HS-27A (cell line): ENCODE measurements at places on chromosomes 7 and 10.

- no peak for DNase-seq
These were observed 134.7 kb downstream of the MAD1L1 start for GRCh38 chr7:2098056-2098455.

DNA sequence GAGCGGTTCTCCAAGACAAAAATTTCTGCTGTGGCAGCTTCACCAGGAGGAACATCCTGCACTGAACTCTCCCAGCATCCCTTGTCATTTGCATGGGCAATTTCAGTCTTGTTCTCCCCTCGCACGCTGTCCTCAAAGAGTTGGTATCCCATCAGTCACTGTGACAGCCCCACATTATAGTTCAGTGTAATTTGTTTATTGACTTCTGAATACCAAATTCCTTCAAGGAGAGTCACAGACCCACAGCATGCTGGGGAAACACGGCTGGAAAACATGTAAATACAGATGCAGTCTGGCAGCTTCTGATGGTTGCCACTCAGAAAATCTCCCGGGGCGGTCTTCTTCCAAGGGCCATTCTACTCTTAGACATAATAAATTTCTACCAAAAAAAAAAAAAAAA lies 151.0 kb upstream of the NEBL start:
- no peak for DNase-seq

DNA sequence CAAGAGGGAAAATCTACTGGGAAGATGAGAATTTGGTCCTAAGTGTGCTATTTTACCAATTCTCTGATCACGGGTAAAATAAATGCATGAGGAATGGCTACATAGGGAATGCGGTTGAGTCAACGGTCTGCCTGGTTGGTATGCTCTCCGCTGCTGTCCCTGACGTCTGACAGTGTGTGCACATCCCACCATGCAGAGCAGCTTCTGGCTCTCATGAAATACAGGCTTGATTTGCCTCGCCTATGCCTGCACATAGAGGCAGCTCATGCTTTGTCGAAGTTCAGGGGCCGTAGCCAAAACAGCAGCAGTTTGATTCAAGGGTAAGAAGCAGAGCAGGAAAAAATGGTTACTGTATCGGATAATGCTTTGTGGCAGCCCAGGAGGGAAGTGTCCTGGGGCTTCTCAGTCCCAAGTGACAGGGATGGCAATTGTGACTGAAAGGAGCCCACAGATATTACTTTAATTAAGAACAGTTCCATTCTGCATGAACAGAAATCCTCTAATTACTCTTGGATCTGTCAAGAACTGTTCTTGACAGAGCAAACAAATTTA lies 268.4 kb upstream of the SLC26A5 start:
- no peak for DNase-seq

DNA sequence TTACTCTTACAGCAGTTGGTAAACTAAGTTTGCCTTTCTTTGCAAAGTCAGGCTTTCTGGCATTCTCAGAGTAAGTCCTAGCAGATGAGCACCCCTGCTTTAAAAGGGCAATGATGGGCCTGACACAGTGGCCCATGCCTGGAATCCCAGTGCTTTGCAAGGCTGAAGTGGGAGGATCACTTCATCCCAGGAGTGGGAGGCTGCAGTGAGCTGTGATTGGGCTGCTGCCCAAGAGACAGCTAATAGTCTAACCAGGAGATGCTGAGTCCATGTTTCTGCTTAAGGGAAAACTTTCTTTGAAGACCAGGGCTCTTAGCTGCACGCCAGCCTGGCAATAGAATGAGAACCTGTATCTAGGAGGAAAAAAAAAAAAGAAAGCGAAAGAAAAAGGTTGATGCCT lies 100.2 kb upstream of the MPP7 start:
- no peak for DNase-seq

DNA sequence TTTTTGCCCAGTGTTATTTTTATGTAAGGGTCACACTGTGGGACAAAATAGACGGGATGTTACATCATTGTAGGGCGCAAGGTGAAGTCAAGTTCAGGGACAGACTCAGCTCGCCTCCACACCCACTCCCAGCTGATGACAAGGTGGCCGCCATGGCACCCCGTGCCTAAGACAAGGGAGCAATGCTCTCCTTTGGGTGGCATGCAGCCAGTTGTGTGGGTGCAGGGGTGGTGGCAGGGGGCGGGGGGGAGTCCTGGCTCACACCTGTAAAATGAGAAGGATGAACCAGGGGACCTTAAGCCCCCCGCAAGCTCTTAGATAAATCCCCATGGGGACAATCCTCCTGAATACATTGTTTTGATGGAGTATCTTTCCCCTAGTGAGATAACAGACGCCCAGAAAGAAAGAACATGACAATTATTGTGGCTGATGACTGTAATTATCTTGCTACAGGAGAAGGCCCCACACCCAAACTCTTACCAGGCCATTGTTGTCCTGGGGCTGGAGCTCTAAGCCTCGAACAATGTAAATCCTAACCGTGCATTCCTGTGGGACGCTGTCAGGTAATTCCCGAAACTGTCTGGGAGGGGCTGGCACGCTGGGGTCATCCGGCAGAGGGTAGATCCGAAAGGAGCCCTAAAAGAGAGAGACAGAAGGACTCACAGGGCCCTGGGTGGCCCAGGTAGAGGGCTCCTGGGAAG lies 148.7 kb downstream of the MYOF start:
- DNase-seq: no peak

DNA sequence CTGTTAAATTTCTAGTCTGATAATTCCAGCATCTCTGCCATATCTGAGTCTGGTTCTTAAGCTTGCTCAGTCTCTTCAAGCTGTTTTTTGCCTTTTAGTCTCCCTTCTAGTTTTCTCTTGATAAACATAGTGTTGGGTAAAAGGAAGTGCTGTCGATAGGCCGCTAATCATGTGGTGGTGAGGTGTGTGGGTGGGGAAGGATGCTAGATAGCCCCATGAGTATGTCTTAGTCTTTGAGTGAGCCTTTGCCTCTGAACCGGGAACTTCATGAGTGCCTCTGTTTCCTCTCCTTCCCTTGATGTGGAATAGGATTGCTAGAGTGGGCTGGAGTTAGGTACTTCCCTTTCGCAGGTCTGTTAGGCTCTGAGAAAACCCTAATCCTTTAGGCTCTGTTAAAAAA lies 441.8 kb downstream of the INHBA start:
- no peak for DNase-seq

DNA sequence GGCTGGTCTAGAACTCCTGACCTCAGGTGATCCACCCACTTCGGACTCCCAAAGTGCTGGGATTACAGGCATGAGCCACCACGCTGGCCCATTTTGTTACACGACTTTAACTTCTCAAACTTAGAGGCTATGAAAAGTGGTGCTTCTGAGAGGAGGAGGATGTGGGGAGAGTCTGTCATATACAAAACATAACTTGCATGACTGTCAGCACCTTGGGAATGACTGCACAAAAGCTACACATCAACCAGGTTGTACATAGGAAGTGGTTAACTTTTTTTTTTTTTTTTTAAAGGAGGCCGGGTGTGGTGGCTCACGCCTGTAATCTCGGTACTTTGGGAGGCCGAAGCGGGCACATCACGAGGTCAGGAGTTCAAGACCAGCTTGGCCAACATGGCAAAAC lies 43.4 kb upstream of the GSDME start:
- no peak for DNase-seq

DNA sequence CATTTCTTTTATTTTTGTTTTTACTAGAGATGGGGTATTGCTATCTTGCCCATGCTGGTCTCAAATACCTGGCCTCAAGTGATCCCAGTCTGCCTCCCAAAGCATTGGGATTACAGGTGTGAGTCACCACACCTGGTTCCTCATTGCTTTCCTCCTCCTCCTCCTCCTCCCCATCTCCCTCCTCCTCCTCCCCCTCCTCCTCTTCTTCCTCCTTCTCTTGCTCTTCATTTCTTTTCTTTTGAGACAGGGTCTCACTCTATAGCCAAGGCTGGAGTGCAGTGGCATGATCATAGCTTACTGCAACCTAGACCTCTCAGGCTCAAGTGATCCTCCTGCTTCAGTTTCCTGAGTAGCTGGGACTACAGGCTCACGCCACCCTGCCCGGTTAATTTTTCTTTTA lies 22.2 kb downstream of the LRRC20 start:
- DNase-seq: no peak

- no peak for DNase-seq
These were observed 3.0 kb downstream of the ZNF488 start for GRCh38 chr10:47381103-47381395.

DNA sequence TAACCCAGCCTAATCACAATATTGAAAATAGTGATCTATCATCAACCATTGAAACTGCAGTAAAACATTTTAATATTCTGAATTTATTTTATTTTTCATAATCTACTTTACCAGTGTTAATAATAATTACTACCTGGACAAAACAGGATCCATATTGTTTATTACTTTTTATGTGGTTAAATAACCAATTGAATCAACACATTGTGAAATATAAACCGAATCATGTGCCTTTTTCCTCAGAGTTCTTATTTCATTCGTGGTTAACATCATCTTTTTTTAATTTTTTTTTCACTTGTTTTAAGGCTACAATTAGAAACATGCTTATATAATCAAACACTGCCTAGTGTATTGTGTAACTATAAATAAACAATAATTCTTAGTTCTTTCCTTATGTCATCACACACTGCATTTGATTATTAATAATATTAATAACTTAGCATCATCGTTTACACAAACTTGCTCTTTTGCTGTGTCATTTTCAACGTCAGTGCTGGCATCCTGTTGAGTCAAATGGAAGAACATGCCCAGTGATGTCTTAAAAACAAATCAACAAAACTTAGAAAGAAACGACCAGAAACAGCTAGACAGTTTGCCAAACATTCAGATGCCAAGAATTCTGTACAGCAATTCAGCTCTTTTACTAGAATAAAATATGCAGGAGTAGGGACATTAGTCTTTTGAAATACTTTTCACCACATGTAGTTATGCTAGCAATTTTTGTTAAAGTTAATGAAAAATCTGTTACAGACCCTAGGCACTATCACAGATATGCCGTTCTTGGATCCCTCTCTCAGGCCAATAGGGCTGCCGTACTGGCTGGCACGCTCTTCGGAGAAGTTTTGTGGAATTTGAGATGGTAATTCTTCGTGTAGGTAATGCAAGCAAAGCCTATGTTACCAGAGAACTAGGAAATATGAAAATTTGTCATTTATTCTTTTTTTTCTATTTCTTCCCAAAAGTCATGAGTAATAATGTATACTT lies 330.4 kb upstream of the SEMA3A start:
- DNase-seq: peak; percentile 4

GRCh38 chr10:17980846-17981565 lies 29.3 kb downstream of the SLC39A12 start:
- DNase-seq: no peak

- no peak for DNase-seq
These were observed 15.2 kb downstream of the SND1 start for GRCh38 chr7:127667017-127667670.

GRCh38 chr7:155458111-155458877 lies at the start of gene EN2:
TSS of gene EN2 (plus strand) at chr7:155458129. CDS start at chr7:155458378, 249 bp downstream.
- no peak for DNase-seq

DNA sequence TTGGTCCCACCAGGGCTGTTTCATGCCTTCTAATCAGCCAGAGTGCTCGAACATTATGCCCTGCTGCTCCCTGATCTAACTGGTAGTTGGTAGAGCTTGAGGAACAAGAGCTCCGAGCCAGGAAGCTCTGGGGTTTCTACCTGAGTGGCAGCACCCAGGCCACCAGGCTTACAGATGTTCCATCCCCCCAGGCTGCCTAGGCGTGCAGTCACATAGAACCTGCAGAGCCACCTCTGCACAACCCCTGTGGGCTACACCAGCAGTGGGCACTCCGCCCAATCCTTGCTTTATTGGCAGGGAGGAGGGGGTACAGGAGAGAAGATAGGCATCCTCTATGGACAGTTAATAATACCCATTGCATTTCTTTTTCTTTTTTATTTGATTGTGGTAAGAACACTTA lies 21.8 kb downstream of the MAP3K8 start:
- no peak for DNase-seq

DNA sequence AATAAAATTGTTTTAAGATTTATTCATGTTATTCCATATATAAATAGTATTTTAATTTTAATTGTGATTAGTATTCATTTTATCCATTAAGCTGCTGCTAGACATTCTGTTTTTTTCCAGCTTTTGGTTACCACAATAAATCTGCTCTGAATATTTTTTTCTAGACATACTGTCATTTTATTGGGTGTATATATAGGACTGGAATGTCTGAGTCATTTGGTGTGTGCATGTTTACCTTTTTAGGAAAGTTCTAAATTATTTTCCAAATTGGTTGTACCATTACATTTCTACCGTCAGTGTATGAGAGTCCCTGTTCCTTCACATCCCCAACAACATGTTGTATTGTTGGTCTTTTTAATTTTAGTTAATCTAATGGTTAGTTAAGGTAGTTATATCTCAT lies 1138.1 kb downstream of the REEP3 start:
- DNase-seq: no peak
